ENCODE measurements at places on chromosomes 1 and 21. TPM values are rescaled to one million over a fixed set of nuclear protein-coding genes. Genes with fewer than 3 reads are reported as not detected.

- no peak for DNase-seq
Measured at GRCh38 chr1:6507461-6507911, 16.0 kb upstream of the PLEKHG5 start.

GRCh38 chr21:43881283-43881682 is 16.3 kb downstream of the AGPAT3 start:
- no peak for DNase-seq

DNA sequence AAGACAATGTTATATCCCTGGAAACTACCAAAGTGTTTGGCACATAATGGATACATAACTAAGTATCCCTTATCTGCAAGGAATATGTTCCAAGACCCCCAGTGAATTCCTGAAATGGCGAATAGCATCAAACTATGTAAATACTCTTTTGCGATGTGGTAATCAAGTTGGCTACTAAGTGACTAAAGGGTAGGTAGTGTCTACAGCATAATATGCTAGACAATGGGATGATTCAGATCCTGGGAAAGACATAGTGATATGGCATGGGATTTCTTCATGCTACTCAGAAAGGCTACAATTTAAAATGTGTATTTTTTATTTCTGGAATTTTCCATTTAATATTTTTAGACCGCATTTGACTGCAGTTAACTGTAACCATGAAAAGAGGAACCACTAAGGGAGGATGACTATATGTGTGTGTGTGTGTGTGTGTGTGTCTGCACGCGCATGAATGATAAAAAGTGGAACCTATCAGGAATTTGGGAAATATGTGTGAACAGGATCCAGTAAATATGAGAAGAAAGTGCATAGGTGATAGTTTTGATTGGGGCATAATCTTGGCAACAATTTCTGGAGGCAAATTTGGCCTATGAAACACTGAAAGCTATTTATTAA is 1899.9 kb downstream of the NCAM2 start:
- DNase-seq, result no peak

GRCh38 chr1:174623324-174624035 is 175.7 kb downstream of the GPR52 start:
- DNase-seq, result no peak

DNA sequence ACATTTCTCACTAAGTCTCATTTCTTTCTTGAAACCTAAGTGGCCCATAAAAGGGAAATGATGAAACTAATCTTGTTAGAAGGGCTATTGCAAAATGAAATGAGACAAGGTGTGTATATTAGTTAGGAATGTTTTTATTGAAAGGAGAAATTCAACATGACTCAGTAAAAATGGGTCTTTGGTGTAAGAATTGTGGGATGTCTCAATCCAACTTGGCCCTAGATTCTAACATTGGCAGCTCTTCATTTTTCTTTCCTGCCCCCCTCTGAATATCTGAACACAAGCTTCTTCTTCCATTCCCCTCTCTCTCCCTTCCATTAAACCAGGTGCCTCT is 26.8 kb upstream of the TARBP1 start:
- no peak for DNase-seq

DNA sequence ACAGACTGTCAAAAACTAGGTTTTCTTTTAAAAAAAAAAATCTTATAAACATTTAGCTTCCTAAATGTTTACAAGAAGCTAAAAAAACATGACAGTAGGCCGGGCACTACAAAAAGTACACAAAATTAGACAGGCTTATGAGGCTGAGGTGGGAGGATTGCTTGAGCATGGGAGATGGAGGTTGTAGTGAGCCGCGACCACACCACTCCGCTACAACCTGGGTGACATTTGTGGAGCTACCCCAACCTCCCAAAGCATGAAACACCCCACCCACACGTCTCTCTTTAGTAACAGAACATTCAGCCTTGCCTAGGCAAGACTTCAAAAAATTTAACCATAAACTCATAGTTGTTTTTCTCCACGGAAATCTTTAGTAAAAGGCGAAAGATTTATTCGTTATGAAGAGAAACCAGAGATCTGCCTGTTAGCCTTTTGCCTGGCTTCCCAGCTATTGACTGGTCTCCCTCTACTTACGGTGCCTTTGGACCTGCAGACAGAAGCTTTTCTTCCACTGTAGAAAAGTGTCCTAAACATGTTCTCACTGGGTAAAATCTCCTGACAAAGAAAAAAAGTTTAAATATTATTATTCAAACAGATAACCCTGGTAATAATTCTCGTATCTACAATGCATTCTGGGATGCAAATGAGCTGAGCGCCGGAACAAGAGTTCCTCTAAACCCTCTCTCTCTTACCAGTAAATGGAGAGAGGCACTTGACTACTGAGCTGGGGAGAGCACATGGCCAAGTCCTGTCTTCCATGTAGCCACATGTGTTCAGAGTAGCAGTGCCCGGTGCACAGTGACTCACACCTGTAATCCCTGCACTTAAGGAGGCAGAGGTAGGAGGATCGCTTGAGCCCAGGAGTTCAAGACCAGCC is 9.2 kb downstream of the RNU5D-1 start:
- DNase-seq, result peak; percentile 76

DNA sequence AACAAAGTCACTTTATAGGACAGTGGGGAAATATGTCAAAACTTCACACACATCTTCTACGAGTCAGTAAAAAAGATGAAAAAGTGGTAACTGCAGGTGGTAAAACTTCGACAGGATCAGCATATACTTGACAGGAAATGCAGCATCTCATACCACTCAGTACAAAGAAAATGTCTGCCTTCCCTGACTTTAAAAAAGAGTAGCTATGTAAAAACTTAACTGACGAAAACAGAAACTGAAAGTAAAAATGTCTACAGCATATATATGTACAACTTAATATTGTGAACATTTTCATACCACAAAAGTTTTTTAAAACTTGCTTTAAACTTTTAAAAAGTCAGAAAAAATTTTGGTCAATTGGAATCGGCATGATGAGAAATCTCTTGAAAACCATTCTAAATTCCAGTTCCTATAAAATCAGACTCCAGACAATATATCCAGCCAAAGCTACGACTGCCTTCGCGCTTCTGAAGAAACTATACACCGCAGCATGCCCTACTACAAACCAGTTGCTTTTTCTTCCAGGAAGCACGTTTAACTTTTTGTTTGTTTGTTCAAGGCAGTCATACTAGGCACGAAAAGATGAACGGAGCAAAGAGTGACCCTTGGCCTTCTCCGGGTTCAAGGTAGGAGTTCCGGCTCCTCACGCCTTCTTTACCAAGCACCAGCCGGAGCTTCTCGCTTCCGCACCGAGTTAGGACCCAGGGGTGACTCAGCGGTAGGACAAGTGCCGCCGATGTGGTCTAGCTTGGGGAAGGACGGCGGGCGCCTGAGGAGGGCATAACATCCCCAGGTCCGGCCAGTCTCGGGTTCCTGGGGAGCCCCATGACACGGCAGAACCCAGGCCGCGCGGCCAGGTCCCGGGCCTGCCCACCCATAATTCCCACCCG is 612 bp downstream of the PSMA5 start:
- DNase-seq, result peak; percentile 35

GRCh38 chr1:92473781-92474495 is 12.8 kb downstream of the GFI1 start:
- no peak for DNase-seq

- DNase-seq, result no peak
Measured at GRCh38 chr1:66360285-66360724, 173.6 kb upstream of the SGIP1 start.

- DNase-seq, result no peak
Measured at GRCh38 chr21:27817902-27818623, 851.2 kb upstream of the ADAMTS5 start.

DNA sequence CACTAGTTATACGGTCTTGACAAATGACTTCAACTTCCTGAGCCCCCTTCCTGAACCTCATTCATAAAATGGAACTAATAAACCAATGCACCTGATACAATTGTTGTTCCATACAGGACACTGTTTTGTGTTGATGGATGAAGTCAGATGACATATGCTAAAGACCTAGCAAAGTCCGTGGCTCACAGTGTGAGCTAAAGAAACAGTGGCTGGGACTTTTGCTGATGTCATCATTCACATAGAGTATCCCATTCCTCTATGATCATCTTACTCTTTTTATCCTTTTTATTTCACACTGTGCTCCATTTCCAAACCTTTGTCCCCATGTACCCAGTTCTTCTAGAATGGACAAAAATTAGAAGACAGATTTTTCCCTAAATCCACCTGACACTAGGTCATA is 83.7 kb upstream of the KAZN start:
- DNase-seq, result no peak

- DNase-seq, result no peak
Measured at GRCh38 chr1:206776229-206776628, 3.9 kb upstream of the IL10 start.

DNA sequence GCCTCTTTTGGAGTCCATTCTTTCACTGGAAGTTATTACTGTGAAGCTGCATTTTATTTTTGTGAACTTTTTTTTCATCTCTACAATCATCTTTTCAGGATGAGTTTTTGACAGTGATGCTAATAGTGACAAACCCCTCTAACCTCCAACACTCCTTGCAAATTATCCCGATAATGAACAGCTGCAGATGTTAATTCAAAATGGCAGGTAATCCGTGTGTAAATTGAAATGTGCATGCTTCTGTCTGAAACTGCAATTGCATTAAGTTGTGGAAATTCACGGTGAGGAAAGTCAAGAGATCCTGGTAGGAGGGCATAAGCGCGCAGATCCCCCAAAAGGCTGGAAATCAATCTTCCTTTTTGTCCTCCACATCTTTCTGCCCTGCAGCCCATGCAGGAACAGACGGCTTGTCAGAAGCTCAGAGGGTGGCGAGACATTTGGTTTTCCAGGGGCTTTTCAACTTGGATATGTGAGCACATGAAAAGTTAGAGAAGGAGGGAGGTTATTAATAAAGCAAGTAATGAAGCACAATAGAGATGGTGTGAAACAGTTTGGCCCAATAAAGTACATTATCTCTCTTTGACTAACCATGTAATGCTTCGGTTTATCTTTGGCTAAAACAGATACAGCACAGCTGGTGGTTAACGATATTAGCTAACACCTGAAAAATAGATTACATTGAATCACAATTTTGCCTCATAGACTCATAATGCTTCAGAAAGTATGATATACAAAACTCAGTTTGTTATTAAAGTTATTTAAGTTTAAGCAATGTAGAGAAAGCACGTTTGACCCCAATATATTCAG is 143.5 kb upstream of the COA6 start:
- DNase-seq, result no peak

DNA sequence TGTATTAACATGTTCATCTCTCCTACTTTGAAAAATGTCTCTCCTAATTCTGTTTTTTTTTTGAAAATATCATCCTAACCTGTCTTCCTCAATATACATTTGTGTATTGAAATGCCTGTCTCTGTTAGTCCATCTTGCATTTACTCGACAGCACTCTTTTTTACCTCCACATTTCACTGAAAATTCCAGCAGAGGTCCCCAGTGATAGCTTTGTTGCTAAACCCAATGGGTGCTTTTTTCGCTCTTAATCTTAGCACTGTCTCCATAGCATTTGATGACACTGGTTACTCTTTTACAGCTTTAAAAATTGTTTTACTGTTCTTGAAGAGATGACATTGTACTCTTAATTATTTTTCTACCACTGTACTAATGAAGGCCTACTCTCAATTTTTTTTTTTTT is 10.8 kb downstream of the OSBPL9 start:
- peak; percentile 16 for DNase-seq

GRCh38 chr21:25489673-25490072 is 117.6 kb downstream of the MRPL39 start:
- no peak for DNase-seq

- DNase-seq, result no peak
Measured at GRCh38 chr1:41368366-41368765, 7.1 kb downstream of the FOXO6 start.

DNA sequence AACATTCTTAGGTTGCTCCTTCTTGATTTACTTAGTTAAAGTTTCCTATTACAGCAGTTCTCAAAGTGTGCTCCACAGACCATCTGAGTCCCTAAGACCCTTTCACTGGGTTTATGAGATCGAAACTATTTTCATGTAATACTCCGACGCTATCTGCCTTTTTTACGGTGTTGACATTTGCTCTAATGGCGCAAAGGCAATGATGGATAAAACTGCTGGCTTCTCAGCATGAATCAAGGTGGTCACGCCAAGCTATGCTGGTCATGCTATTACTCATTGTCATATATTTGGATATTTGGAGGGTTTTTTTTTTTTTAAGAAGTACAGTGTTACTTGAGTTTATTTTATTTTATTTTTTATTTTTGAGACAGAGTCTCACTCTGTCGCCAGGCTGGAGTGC is 235.1 kb downstream of the KIF26B start:
- no peak for DNase-seq

- DNase-seq, result no peak
Measured at GRCh38 chr1:229953736-229954326, 113.2 kb upstream of the GALNT2 start.

- DNase-seq, result no peak
Measured at GRCh38 chr1:209561532-209561931, 22.0 kb upstream of the CAMK1G start.

GRCh38 chr1:86703696-86704457 is 499 bp upstream of the SH3GLB1 start:
- DNase-seq, result no peak

- DNase-seq, result peak; percentile 13
Measured at GRCh38 chr21:17730782-17731181, 88.4 kb downstream of the C21orf91 start.

Gene ADORA1
- polyA plus RNA-seq, result 4.8 TPM

Gene COL16A1
- polyA plus RNA-seq, result 96.2 TPM

Gene PLA2G5
- polyA plus RNA-seq, result 0.10 TPM

Gene POU3F1
- 0.68 TPM for polyA plus RNA-seq

Gene TMIGD3
- polyA plus RNA-seq, result 0.63 TPM

Gene NPHS2
- polyA plus RNA-seq, result not detected

Gene CD1B
- not detected for polyA plus RNA-seq

Gene HLCS
- 12.9 TPM for polyA plus RNA-seq

Gene KIF26B
- 1.0 TPM for polyA plus RNA-seq

Gene VWA1
- polyA plus RNA-seq, result 68.7 TPM

Gene DRAXIN
- 0.33 TPM for polyA plus RNA-seq
